ENCODE measurements at places on chromosomes 3 and 15.

DNA sequence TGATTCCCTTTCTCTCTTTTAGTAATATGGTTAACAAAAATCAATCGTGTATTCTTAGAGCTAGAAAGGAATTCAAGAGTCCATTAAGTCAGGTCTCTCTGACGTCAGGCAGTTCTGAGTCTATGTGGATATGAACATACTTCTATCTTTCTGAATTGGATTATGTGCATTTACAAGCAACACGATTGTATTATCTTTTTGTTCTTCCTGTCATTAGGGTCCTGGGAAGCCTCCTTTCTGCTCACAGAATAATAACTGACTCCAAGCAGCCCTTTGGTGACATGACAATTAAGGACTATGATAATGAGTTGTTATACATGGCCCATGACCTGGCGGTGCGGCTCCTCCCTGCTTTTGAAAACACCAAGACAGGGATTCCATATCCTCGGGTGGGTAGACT is 14.0 kb downstream of the EDEM1 start:
- DNase-seq = no peak

DNA sequence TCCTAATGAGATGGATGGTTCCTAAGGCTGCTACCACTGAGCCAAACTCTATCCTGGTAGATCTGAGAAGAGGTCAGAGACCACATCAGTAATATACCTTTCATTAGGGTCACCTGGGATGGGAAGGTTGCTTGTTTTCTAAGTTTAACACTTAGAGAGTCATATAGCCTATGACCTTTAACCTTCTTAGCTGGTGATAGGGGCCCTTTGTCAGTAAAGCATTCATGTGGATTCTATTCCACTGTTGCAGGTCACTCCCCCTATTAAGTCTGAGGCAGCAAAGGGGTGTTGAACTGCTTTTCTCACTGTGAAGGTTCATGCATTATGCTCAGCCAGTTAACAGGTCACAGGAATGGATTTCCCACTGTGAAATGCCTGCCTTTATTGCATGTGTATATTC is 6.1 kb upstream of the ZNF609 start:
- no peak for DNase-seq

- DNase-seq = no peak
Measured at GRCh38 chr15:41544650-41545015, 576 bp upstream of the RPAP1 start.

DNA sequence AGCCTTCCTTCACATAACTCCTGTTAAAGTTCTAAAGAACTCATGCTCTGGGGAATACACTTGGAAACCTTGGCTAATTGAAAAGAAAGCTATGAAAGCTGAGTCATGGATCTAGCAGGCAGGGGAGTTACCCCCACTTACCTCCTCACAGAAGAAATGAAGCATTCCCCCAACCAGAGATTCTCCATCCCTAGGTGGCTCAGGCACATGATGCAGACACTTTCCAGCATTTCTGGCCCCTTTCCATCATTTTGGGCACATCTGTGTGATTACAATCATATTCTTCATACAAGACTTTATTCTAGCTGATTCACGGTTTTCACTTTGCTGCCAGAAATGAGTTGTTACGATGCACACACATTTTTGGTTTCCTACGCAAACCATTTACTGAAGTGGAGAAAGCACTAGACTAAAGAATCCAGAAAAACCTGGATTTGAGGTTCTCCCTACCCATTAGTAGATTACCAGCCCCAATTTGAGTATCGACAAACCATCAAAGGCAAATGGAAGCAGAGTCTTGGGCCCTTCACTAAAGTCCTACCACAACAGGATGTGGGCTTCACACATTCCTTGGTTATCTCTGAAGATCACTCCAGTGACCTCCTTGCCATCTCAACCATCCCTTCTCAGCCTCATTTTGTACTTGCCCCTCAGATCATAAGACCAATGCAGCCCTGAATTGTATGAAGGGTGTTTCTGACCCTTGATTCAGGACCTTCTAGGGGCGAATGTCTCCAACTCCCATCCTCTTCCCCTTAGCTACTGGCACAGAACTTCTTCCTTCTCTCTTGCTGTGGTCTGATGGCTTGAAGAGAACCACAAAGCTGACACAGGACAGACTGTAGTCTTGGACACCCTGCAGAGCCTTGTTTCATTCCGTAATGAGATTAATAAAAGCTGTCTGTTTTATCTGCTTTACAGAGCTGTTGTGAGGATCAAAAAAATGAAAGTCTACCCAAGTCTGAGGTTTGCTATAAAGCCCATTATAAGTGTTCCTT is 42.5 kb upstream of the SNRK start:
- DNase-seq = no peak

DNA sequence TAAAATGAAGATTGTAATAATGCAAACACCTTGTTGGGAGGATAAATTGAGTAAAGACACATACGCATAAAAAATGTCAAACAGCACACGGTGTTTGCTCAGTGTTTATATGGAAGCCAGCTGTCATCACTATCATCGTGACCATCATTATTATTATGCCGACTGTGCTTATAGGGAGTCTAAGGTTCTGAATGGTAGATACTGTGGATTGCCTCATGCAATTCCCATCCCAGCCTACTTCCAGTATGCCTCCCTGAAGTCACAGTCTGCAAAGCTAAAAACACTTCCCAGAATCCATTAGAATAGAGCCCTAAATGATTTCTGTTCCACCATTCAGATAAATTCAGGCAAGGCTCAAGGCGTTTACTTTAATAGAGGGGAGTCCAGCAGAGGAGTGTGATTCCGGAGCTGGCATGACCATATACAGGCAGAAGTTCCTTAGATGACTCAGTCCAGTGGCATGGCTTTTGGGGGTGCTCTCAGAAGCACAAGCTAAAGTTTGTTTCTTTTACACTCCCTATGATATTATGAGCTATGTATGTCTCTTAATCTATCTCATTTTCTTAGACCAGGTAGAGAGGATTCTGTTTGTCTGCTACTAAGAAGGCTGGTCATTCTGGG is 148.7 kb downstream of the MEX3B start:
- no peak for DNase-seq

DNA sequence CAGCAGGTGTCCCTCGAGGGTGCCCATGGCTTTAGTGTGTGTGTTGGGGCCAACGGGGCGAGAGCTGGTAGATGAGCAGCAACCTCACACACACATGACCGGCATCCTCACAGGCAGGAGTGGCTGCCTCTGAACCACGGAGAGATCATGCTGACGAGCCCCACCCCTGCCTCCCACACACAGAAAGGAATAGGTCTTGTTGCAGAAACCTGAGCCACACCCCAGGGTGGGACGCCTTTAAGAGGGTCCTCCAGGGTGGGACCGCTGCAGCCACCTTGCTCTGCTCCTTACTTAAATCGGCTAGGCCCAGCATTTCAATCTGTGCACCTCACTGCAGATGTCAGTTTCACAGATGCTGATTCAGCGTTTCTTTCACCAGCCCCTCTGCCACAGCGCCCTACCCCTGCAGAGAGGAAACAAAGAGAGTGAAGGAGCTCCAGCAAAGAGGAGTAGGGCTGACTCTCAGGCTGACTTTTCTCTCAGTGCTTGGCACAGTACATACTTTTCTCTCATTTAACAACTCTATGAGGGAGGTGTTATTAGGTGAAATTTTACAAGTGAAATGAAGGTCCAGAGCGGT is 61.2 kb upstream of the EPHB3 start:
- DNase-seq = no peak

GRCh38 chr15:54119051-54119450 is 140.8 kb downstream of the UNC13C start:
- no peak for DNase-seq

GRCh38 chr15:74619916-74620635 is 4.4 kb downstream of the CLK3 start:
- no peak for DNase-seq
